ENCODE measurements at places on chromosomes 13 and 19.

DNA sequence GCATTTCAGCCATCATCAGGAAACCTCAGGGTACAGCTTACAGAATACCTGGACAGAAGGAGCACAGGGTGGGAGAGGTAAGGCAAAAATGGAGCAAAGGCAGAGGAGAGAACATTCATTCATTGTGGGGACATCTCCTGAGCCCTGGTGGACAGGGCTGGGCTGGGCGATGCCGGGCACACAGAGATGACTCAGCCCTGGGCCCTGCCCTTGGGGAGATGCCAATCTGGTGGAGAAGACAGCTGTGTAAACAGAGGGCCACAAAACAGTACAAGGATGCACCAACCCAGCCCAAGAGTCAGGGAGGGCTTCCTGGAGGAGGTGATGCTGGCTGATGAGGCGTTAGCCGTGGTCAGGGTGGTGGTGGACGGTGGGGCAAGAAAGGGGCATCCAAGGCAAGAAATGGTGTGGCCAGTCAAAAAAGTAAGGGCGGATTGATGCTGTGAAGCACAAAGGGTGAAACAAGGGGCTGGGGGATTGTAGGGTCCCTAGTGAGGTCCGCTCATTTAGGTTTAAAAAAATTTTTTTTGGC lies 3.6 kb upstream of the HAS1 start:
- peak; percentile 83 for DNase-seq

DNA sequence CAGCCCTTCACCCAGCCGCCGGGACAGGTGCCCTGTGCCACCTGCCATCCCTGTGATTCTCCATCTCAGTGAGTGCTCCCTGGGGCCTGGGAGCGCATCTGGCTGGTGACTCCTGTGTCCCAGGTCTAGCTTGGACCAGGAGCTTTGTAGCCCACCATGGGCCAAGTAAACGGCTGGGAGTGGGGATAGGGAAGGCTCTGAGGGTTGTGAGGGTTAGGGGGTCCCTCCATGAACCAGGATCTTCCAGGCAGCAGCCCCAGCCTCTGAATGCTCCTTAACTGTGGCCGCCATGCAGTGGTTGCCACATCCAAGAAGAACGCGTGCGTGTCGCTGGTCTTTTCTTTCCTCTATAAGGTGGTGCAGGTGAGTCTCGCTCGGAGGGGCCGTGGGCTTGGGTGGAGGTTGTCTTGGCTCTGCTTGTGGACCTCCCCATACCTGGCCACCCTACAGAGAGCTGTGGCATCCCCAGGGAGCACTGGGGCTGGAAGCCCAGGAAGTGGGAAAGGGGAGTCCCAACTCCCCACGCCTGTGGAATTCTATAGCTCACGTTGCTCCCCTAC lies 8.4 kb downstream of the AP1M1 start:
- no peak for DNase-seq

- no peak for DNase-seq
These were observed 45.4 kb downstream of the WDFY2 start for GRCh38 chr13:51629491-51630287.

DNA sequence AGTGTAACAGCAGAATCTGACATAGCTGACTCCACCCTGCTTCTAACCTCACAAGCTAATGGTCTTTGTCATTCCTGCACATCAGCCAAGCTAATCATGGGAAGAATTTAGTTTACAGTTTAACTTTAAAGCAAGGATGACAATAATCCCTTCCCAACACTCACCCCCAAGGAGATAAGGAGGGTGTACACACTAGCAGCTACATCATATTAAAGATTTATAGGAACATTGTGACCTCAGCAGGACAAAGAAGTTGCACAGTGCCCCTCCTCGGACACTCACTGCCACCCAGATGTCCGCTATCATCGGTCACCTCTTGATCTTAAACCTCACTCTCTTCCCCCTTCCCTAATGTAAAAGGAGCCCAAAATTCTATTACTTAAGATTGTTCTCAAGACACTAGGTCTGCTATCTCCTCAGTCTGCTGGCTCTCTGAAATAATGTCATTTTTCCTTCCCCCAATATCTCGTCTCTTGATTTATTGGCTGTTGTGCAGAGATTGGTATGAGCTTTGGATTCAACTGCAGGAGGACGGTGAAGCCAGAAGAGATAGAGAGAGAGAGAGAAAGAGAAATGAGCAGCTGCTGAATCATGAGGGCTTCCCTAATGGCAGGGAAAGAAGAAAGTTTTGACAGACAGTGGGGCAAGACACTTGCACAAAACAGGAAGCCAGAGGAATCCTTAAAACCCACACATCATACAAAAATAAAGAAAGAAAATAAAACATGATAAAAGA lies 17.5 kb upstream of the FFAR2 start:
- no peak for DNase-seq

GRCh38 chr19:1370579-1371361 lies 12.9 kb upstream of the NDUFS7 start:
- DNase-seq, result no peak

DNA sequence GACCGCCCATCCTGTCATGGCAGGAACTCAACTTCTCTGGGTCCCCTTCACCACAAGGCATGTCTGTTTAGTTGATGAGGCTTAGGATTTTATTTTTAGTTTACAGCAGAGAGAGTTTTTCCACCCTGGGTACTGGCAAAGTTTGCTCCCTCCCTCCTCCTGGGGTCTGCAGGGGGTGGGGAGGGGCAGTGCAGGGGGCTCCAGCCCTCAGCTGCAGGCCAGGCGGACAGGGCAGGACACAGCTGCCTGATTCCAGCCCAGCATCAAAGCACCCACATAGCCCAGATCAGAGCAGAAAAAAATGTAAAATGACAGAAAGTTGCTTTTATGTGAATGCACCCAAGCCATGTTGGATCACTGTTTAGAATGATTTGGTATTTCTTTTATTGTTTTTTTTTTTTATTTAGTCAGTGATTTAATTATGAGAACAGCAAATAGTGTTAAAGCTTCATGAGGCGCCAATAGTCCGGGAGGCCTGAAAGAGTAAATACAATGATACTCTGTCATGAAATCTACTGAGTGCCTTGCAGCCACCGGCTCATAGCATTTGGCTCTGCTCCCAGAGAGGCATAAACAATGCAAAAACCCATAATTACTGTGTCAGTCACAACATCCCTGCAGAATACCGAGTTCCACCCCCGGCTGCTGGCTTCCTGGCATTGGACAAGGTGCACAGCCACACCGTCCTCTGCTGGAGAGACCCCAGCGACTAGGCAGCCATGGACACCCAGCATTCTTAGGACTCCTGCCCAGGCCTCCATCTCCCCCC lies 923.5 kb downstream of the UQCRFS1 start:
- peak; percentile 80 for DNase-seq

- no peak for DNase-seq
These were observed 716.8 kb upstream of the SLITRK5 start for GRCh38 chr13:86954341-86954740.

- no peak for DNase-seq
These were observed 334.1 kb downstream of the TEX29 start for GRCh38 chr13:111654531-111654930.

DNA sequence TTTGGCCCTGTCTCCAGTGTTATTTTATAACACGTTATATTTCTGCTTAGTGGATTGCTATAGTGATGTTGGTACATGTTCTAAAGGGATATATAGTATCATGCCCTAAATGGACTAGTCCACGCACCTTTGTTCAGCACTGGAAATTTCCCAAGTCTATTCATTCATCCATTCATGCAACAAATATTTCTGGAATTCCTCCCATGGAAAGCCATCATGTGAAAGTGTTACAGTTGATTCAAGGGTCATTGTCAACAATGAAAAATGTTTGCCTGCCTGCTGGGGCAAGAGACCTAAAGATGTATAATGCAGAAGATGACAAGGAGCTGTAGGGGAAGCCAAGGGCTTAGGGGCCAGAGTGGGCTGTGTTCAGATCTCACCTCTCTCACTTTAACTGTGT lies 10.8 kb upstream of the HSPH1 start:
- peak; percentile 51 for DNase-seq

DNA sequence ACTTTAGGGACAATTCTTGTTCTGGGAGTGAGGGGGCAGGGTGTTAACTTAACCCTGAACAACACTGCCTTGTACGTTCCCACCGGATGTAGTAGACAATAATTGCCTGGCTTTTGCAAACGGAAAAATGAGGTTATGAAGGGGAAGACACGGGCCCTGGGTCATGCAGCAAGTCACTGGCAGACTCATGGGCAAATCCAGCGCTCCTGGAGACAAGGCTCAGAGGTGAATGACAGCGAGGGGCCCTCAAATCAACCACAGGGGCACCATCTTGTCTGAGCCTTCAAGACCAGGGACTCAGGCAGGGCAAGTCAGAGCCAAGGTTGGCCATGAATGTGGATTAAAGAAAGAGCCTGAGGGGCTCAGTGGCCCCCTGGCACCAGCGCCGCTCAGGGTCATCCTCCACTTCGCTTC lies 2.8 kb downstream of the RASA3 start:
- DNase-seq, result no peak

DNA sequence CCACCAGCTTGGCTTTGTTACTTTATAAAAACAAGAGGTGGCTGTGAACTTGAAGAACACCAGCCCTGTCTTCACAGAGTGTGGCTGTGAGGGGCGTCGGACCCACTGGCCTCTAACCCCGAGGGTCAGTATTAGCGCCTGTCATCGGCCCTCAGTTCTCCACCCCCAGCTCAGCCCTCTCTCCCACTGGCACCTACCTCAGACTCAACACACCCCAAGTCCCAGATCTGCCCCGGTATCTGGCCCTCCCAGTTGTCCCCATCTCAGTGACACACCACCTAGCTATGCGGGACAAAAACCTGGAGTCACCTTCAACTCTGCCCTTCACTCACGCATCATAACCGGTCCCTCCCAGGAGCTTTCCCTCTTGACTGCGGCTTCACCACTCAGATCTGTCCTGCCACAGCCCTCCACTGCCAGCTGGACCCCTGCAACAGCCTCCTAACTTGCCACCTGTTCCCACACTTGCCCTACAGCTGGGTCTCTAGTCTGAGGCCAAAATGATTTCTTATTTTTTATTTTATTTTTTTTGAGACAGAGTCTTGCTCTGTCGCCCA lies 45.4 kb downstream of the PEPD start:
- DNase-seq, result no peak

DNA sequence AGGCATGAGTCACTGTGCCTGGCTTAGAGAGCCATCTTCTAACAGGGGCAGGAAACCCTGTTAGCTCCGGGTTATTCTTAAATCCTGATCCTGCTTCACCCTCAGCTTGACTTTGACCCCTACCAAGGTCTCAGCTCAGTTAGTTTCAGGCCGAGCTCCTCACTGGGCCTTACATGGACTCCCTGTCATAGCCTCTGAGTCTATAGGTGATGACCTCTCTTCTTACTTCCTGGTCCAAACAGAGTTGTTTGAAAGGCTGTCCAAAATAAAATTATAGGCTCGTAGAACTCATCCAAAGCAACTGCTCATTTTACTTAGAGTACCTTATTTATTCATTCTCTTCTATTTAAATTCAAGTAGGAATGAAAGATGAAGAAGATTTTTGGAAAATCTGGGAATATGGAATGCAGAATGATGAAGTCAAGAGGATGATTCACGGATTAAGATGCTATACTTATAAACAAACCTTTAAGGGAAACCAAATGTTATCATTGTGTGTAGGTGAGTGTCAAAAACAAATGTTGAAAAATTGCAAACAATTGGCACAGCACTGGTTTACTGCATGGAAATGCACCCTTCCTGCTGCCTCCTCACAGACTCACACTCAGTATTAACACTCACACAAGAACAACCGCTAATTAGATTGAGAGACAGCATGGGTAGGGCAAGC lies 174.1 kb downstream of the RGCC start:
- no peak for DNase-seq

DNA sequence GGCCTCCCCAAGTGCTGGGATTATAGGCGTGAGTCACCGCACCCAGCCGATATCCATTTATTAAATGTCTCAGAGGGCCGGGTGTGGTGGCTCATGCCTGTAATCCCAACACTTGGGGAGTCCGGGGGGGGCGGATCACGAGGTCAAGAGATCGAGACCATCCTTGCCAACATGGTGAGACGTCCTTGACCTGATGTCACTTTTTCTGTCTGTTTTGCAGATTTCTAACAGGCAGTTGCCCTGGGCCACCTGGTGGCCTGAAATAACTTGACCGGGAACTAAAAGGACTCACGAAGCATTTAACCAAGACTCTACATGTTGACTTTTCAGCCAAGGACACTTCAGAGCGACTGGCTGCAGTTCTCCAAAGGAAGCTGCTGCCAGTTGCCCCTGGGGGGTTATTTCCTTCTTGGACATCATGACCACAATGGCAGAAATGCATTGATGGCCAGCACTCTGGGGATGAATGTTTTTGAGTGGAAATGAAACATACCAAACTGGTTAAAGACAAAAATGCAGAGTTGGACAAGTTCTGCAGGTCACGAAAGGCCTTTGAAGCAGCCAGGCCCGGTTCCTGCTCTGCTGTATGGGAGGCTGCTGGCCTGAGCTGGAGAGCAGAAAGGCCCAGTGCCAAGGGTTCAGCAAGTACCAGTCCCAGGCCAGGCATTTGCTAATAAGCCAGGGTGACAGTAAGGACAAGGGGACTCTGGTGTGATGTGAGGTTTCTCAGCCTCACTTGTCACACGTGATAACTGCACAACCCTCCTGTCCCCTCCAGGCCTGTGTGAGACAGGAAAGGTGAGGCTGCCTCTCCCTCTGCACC lies 8.3 kb downstream of the ZNF837 start:
- DNase-seq, result no peak

GRCh38 chr19:18559685-18560084 lies 2.0 kb downstream of the KXD1 start:
- no peak for DNase-seq

DNA sequence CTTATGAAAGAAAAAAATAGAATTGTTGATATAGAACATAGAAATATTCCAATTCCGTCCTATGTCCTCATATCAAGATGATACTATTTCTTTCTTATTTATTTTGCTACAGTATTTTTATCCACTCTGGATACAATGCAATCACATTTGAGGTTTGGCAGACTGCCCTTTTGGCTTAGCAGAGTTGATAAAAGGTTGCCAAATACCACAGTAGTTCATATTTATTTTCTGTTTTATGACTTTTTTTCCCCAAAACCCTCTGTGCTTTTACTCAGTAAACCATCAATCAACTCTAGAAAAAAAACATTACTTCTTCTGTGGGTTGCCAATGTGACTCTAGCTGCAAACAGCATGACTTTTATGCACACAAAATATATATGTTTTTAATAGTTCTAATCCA lies 424.5 kb downstream of the PCDH9 start:
- DNase-seq, result no peak

DNA sequence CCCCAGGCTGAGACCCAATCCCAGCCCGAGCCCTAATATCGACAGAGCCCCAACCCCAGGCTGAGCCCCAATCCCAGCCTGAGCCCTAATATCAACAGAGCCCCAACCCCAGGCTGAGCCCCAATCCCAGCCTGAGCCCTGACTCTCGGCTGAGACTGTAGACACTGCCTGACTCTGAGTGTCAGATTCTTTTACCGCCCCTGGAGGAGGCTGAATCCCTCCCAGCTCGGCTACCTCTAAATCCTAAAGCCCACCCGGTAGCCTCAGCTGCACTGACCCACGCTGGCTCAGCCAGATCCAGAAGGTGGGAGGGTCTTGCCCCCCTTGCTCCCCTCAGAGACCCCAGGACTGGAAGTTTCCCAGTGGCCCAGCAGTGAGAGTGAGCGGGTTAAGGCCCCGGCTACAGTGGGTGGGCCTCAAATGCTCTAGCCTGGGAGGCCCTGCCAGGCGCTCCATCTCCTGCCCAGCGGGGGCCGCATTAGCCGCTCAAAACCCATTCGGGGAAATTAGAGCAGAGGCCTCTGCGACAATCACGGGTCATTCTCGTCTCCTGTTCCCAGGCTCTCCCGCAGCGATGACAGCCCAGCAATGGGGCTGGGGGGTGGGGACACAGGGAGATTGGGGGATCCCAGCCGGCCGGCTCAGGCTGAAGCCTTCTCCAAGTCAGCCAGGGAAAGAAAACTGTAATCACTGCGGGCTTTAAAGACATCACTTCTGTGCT lies 43.8 kb downstream of the ZNRF4 start:
- no peak for DNase-seq
